Activated CD4-positive, CD25-positive, alpha-beta regulatory T cell treated with anti-CD3 and anti-CD28 coated beads, Interleukin-2, amount 50 U/mL, for 24 hours (primary cell): ENCODE measurements at places on chromosomes 5 and 9.

GRCh38 chr9:130159057-130159456 lies 13.1 kb upstream of the NCS1 start:
- ATAC-seq, result no peak

GRCh38 chr9:27279611-27280010 lies 17.3 kb downstream of the EQTN start:
- ATAC-seq, result no peak

DNA sequence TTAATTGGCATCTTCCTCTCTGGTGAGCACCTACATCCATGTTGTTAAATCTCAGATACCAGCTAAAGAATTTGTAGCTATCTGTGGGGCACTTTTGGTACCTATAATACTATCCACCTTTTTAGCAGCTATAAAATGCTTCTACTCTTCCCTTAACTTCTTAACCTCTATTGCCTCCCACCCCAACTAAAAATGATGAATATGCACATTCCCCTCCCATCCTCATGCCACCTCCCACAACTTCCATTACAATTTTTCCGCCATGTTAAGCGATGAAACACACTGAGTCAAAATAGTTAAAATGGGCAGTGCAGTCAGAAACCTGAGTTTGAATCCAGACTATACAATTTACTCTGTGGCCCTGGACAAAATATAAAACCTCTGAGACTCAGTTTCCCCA lies 10.1 kb downstream of the SSBP2 start:
- ATAC-seq, result no peak

DNA sequence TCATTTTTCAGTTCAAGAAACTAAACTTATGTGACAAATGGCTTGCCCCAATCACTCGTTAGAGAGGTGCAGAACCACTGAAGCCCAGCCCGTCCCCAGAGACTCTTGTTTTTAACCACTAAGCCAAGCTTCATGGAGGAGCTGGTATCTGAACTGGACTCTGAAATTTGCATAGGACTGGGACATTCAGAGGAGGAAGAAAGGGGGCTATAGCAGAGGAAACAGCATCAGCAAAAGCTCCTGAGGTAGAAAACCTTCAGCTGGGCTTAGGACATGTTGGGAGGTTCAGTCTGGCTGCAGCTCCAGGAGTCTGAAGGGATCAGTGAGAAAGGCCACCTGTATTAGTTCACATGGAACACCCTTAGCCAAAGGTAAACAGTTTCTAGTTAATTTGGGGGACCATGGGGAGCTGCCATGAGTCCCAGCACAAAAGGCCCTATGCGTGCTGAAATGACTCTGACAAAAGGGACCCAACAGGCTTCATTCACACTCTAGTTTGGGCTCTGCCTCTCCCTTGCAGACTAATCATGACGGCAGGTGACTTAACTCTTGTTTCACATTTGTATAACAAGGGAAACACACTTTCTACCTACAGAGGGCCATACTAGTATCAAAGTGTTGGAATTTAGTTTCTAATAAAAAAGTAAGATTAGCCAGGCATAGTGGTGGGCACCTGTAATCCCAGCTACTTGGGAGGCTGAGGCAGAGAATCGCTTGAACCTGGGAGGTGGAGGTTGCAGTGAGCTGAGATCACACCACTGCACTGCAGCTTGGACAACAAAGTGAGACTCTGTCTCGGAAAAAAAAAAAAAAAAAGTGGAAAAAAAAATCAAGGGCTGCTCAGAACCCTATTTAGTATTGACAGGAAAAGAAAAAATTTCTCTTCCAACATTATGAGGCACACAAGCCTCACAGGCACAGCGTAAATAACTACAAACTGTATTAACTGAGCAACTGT lies 10.2 kb downstream of the FBXO10 start:
- no peak for ATAC-seq

GRCh38 chr9:96169484-96169883 lies 132.5 kb downstream of the HSD17B3 start:
- no peak for ATAC-seq

GRCh38 chr5:57626703-57627102 lies 144.1 kb upstream of the ACTBL2 start:
- no peak for ATAC-seq

DNA sequence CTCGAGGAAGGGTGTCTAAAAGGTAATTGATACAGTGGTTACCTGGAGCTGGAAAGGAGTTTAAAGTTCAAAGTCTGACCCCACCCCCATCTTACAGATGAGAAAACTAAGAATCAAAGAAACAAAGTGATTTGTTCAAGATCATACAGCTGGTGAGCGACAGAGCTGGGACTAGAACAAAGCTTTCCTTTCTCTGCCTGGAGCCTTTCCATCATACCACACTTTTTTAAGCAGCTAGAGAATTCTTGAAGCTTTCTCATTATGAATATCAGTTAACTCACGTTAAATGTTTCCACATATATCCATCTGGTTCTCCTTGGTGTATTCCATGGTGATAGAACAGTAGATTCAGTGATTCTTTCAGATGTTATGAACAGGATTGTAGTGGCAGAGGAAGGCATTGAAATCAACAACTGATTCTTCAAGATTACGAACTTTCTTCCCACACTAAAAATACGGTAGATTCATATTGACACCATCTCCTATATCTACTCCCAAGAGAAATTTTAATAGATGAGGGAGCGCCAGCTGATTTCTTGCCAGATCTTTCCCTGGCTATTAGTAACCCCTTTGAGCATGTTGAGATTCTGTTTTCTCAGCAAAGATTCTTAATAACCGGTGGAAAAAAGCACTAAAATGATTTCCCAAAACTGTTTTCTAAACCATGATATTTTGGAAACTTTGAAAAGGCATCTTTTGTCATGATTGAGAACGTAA lies 233.7 kb downstream of the ADAMTSL1 start:
- no peak for ATAC-seq

- no peak for ATAC-seq
These were observed 47.1 kb downstream of the SLC38A9 start for GRCh38 chr5:55665065-55665464.

- no peak for ATAC-seq
These were observed 475.0 kb downstream of the CTNND2 start for GRCh38 chr5:11429254-11429653.

DNA sequence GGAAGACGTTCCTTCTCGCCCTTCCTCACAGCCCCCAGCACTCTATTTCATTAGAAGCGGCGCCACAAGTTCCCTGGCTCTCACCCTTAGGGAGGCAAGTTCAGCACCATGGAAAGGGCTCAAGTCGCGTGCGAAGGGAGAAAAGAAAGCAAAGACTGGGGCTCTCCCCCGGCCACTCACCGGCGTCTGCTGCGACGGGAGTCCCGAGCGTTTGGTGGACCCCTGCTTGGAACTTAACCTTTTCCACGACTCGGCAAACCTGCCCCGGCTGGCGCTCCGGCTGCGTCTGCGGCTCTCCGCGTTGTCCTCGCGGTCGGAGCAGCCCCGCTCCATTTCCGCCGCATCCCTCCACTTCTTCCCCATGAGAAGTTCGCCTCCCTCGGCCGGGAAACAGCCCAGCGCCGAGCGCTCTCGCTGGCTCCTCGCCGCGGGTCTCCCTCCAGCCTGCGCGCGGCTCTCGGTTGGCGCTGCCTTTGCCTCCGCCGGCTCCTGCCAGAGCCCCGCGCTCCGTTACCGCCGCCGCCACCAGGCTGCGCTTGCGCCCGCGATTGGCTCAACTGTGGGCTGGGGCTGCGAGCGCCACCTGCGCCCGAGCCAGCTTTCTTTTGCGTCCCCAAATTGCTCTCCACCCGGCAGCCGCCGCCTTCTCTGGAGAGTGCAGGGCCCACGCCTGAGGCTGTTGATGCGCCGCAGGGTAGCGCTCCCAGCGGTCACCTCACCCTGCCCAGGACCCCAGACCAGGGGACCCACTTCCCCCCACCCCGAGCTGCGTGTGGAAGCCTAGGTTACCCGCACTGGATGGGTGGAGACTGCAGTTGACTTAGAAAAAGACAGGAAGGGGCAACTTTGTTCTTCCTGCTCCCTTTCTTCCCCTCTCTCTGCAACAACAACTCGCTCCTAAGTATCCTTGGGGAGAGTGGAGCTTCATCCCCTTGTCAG lies 321.6 kb downstream of the CEMIP2 start:
- peak; percentile 55 for ATAC-seq

- no peak for ATAC-seq
These were observed 31.7 kb downstream of the UBE2QL1 start for GRCh38 chr5:6480133-6481051.

GRCh38 chr9:33765411-33765810 lies 29.9 kb upstream of the PRSS3 start:
- no peak for ATAC-seq

DNA sequence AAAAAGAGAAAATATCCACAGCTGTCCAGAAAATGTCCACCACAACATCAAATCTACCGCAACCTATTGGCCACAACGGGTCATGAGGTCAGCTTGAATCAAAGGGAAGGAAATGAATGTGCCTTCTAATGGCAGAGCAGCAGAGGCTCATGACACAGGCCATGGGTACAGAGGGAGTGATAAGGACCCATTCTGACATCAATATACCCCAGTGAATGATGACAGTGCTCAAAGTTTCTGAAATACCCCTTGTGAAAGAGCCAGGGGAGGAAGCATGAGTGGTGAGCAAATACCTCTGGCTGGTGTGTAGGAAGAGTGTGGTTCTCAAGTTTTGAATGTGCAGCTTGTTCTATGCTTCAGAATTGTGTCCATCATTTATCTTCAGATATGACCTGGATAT lies 348.2 kb downstream of the IRX1 start:
- ATAC-seq, result no peak

DNA sequence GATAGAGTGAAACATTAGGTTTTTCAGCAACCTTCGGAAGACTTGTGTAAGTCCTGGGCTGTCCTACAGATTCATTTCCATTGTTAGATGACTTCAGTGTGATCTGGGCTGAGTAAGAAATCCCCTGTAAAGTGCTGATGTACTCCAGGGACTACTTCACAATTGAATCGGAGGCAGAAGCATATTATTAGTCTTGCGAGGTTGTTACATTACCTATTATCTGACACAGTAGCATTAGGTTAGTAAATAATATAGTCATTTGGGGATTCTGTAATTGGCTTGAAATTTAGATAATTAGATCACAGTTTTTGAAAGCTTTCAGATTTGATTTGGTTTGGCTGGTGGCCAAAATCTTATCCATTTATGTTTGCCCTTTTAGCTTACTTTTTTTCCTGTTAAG lies 62.4 kb downstream of the DMRT1 start:
- ATAC-seq, result no peak

- ATAC-seq, result no peak
These were observed 430.4 kb downstream of the CAAP1 start for GRCh38 chr9:26462213-26462612.

DNA sequence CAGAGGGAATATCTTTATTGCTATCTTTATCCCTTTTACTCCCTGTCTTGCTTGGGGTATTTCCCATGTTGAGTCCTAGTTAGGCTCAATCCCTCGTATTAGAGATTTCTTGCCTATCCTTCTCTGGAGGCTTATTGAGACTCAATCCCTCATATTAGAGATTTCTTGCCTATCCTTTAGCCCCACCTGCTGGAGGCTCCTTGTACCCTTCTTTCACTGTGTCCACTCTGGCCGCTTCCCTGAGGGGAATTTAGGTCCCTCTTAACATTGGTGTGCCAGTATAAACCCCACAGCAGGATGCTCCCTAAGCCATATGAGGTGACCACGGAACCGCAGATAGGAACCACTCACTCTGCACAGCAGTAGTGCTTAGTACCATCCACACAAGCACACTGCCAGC lies 110.7 kb upstream of the MAMDC2 start:
- no peak for ATAC-seq

DNA sequence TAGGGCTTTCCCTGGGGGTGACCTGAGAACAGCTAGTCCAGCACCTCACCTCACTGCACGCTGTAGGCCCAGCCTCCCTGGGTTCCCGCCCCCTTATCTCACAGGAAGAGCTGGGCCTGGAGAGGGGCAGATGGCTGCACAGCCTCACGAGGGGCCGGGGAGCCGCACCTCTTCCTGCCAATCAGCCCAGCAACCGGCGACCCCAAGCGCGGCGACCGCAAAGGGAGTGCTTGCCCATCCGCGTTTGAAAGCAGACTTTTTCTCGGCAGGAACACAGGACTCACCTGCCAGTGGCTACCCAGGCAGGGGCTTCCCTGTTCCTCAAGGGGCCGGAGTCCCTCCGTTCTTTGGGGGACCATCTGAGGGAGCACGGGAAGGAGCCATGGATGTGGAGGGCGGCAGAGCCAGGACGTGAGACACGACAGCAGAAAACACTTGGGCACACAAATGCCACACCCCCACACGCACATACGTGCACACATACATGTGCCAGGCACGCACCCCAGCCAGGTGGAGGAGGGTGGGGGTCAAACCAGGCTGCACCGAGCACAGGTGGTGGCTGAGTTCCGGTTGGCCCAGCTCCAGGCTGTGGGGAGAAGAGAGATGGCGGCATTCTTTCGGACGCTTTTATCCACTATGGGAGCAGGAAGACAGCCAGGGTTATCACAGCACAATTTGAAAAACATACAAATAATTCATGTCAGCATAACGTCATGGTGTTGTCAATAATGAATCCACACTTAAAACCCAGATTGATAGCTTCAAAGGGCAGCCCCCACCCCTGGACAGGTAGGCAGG lies 11.3 kb downstream of the TMEM250 start:
- no peak for ATAC-seq

- ATAC-seq, result no peak
These were observed 193.7 kb downstream of the TSSK1B start for GRCh38 chr5:113240951-113241726.

GRCh38 chr9:124660341-124660801 lies 110.7 kb downstream of the NR6A1 start:
- no peak for ATAC-seq

DNA sequence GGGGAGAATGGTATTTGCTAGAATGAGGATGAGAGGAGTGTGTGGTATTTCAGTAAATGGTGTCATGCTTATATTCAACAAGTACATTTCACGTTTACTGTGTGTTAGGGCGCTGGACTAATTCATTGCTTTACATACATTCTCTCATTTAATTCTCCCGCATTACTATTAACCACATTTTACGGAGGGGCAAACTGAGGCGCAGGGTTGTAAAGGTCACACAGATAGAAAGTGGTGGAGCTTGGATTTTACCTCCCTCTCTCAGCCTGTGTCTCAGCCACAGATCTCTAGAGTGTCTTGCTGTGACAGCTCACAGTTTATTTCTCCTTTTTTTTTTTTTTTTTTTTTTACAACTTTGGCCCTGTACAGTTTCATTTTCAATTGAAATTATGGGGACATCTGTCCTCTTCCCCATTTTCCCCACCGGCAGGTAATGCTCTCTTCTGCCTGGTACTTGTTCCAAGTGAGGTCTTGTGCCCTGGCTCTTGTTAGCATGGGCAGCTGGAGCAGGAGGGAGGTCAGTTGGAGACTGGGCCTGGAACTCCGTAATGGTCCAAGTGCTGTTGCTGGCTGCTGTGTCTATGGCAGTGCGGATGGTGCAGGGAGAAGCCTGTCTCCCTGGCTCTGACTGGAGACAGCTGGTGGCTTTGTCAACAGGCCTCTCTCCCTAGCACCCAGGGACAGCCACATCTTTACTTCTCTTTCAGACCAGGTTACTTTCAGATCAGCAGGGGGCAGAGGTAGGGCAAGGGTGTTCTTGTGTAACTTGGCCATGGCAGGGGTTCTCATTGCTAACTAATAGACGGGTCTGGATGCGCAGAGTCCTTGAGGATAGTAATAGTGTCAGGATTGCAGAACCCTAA lies 20.5 kb upstream of the NDST1 start:
- no peak for ATAC-seq

GRCh38 chr5:125012727-125013451 lies 266.4 kb upstream of the ZNF608 start:
- no peak for ATAC-seq

- ATAC-seq, result no peak
These were observed 236.4 kb downstream of the LRRC70 start for GRCh38 chr5:62814991-62815390.

- no peak for ATAC-seq
These were observed 56.5 kb downstream of the CAST start for GRCh38 chr5:96718635-96719077.
